ENCODE measurements at places on chromosomes 6 and 20.

GRCh38 chr6:5960456-5960855 is 46.3 kb downstream of the NRN1 start:
- DNase-seq, result no peak

DNA sequence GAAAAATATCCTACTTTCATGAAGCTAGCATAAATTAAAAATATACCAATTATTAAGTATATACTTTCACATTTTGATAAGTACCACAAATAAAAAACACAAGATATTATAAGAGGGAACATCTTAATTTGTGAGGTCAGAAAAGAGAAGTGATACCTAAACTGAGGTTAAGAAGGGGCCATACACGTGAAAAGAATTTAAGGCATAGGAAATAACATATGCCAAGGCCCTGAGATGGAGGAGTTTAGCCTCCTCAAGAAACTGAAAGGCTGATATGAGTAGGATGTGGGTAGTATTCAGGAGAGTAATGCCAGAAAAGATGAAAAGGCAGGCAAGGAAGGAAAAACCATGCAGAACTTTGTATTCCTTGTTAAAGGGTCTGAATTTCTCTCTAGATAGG is 116.6 kb upstream of the HTR1E start:
- no peak for DNase-seq

DNA sequence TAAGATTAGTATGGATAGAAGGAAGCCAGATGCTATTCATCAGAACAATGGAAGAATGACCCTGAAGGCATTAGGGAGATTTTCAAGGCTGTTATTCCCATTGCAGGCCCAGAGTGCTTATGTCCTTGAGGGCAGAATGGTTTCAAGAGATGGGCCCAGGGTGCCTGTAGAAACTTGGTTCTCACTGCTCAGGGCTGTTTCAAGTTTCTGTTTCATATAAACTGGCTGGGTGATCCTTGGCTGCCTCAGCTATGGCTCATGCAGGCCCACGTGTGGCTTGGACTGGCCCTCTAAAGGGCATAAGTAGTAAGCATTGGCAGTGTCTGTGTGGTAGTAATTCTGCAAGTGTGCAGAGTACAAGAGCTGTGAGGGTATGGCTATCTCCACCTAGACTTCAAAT is 540.9 kb upstream of the MAN1A1 start:
- DNase-seq, result no peak

GRCh38 chr6:127397729-127398630 is 54.6 kb upstream of the ECHDC1 start:
- DNase-seq, result no peak

GRCh38 chr20:8005033-8005432 is 14.5 kb downstream of the TMX4 start:
- no peak for DNase-seq

DNA sequence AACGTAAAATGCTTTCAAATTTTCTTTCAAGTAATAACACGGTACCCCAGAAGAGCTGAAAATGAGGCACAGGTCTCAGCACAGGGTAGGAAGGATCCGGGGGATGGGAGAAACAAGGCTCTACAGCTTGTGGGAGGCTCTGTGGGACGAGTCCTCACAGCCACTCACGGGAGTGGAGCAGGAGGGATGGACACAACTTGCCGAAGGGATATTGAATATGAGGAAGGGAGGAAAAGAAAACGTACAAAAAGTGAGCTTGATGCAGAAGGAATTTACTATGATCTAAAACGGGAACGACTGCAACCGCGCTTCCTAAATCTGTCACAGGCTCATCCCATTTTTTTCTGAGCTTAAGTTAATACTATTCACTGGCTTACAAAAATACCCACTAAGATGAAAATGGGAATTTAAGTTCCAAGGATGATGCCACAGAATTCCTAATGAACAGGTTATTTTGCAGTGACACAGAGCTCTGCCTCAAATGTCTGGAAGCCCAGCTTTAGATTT is 72.9 kb downstream of the FYN start:
- DNase-seq, result no peak

DNA sequence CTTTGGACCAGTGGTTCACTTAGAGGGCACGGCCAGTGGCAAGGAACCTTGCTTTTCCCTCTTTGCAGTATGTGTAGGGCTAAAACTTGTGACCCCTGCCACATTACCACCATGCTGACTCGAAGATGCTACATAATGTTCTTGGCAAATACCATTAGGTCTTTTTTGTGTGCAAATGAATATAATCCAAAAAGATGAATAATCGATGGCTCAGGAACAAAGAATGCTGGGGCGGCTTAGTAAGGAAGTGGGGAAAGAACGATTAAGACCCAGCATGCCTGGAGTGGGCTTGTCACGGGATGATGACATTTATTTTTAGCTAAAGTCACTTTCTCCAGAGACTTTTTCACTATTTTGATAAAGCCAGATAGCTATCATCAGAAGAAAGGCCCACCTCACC is 23.1 kb downstream of the CMTR1 start:
- DNase-seq, result no peak

DNA sequence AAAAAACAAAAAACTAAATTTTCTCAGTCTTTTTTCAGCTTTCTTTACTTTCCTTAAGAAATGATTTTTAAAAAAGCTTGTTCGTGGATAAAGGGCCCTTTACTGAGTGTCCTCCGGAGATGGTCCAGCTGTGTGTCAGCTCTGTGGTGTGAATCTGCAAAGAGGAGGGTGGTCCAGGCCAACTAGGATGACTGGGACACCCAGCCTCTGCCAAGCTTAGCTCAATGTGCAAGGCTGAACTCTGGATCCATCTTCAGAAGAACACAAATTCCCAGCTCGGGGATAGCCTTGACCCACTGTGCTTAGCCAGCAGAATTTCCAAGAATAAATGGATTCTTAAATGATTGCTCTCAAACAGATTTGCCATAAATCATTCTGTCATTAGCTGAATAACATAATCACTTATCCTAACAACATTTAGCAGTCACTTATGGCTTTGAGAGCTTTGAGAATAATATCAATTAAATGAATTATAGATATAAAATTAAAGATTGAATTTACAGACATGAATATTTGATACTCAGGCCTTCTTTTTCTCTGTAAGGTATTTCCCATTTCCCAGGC is 14.2 kb upstream of the CALHM5 start:
- DNase-seq, result no peak

GRCh38 chr6:41570259-41570615 is 24.1 kb downstream of the FOXP4 start:
- no peak for DNase-seq

GRCh38 chr20:44805335-44805978 is 4.9 kb downstream of the RIMS4 start:
- no peak for DNase-seq

DNA sequence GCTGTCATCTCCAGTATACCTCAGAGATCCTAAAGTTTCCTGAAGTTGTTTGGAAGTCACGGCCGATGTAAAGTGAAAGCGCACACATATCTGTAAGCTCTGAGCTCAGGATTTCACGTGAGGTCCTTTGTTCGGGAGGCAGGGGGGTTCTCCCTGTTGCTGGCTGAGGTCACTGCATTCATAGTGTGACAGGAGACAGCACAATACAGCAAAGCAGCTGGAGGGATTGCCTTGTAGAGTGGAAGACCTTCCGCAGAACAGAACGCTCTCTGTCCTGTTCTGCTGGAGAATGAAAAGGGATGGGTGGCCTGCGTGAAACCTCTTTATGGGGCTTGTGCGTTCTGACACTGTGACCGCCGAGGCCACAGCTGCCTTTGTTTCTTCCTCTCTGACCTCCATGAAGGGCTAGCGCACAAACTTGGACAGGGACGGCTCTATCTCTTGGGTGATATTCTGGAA is 13.4 kb upstream of the SERPINB1 start:
- DNase-seq, result no peak

- DNase-seq, result no peak
Measured at GRCh38 chr20:31913431-31914157, 38.3 kb downstream of the PDRG1 start.

DNA sequence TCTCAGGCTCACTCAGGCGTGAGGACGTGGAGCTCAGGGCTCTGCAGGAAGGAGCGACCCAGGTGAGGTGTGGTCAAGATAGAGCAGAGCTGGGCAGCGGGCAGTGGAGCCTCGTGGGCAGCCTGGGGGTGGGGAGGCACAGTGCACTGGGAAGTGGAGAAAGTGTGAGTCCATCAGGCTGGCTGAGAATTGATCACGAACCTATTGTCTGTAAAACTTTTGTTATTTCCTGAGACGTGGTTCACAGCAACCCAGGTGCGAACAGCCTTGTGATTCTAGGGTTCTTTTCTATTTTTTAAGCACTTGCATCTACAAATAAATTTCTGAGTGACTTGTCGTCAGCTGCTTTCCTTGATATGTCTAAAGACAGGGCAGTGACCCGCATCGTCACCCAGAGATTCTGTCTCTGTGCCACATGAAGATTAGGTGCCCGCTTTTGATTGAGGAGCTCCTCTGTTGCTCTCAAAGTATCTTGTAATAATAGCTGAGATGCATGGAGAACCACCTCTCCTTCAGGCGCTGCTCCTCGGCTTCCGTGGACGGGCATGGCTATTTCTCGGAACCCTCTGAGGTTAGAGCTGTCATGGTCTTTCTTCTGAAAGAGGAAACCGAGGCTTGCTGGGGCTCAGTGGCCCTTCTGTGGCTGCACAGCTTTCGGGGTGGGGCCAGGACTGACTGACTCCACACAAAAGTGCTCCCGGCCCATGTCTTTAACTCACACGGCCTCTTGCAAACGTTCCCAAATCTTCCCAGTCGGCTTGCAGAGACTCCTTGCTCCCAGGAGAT is 662 bp upstream of the CCR6 start:
- no peak for DNase-seq

- DNase-seq, result peak; percentile 39
Measured at GRCh38 chr6:145147559-145147958, 587.8 kb downstream of the EPM2A start.

GRCh38 chr6:63526931-63527330 is 45.3 kb upstream of the LOC128125822 start:
- DNase-seq, result no peak

- DNase-seq, result no peak
Measured at GRCh38 chr6:145289573-145289972, 445.7 kb downstream of the EPM2A start.

DNA sequence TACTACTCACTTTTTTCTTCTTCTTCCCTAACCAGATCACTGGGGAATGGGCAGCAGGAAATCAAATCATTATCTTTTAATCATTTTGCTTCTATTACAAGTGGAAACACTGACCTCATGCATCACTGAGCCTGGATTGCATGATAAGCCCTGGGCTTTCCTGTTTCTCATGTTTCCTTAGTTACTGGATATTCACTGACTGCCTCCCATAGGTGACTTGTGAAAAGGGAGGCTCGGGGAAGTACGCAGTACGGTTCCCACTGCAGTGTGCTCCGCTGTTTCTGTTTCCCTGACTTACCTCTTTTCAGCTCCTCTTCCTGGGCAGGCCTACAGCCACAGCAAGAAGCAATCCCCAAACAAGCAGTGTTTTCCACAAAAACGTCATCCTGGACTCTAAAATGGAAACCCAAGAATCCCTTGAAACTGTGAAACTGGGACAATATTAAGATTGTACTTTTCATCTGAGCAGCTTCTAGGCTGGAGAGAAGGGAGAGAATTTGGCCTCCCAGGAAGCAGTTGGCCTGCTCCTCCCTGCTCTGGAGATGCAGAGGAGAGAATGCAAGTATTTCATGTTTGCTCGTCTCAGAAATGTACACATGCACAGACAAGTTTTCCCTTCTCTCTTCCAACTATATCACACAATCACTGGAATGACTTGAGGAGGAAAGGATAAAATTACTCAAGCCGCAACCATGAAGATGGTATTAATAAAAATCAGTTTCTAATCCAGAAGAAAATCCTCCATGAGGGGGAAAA is 13.1 kb downstream of the BTNL2 start:
- DNase-seq, result no peak

GRCh38 chr20:50646483-50646996 is 44.8 kb downstream of the RIPOR3 start:
- no peak for DNase-seq

- DNase-seq, result no peak
Measured at GRCh38 chr6:7100072-7100752, 7.5 kb upstream of the RREB1 start.

- no peak for DNase-seq
Measured at GRCh38 chr6:106214531-106214930, 111.0 kb downstream of the ATG5 start.

GRCh38 chr6:92380803-92381601 is 1038.4 kb downstream of the EPHA7 start:
- no peak for DNase-seq

DNA sequence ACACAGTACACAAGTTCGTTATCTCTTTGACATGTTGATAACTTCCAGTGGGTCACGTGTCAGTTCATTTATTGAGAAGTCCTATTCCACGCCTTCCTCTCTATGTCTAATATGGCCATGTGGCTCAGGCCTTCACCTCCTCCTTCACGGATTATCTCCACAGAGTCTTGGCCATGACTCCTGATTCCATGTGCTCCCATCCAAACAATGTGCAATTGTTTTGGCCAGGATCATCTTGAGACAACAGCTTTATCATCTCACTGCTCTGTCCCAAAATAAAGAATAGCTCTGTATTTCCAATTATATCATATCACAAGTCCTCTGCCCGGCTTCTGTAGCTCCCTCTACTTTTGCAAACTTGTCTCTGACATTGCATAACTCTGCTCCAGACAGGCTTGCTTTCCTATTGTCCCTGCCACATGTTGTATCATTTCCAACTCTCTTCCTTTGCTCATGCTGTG is 11.1 kb upstream of the TXNDC5 start:
- DNase-seq, result no peak

DNA sequence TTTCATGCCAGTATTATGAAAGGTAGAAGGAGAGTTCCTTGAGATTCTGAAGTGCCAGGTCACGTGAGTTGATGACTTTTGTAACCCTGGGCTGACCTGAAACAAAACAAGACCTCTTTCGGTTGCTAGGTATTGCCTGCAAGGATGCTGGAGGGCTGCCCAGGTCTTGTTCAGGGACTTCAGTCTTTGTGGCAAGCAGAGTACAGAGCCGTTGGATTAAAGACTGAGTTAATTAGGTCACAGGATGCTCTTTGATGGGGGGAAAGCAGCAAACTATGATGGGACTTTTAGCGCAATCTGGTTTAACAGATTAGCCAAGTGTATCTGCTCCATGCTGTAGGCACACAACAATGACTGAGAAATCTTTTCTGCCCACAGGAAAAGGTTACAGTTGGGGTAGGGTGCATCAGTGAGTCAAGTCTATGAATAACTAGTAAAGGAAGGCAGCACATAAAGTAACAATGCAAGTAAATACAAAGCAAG is 12.8 kb upstream of the ELOVL5 start:
- no peak for DNase-seq

- no peak for DNase-seq
Measured at GRCh38 chr20:23260181-23260840, 90.3 kb upstream of the NXT1 start.

GRCh38 chr6:164502833-164503232 is 806.6 kb downstream of the C6orf118 start:
- DNase-seq, result no peak

Data from brain pericyte (primary cell).